ENCODE measurements at places on chromosomes 2 and 18.

DNA sequence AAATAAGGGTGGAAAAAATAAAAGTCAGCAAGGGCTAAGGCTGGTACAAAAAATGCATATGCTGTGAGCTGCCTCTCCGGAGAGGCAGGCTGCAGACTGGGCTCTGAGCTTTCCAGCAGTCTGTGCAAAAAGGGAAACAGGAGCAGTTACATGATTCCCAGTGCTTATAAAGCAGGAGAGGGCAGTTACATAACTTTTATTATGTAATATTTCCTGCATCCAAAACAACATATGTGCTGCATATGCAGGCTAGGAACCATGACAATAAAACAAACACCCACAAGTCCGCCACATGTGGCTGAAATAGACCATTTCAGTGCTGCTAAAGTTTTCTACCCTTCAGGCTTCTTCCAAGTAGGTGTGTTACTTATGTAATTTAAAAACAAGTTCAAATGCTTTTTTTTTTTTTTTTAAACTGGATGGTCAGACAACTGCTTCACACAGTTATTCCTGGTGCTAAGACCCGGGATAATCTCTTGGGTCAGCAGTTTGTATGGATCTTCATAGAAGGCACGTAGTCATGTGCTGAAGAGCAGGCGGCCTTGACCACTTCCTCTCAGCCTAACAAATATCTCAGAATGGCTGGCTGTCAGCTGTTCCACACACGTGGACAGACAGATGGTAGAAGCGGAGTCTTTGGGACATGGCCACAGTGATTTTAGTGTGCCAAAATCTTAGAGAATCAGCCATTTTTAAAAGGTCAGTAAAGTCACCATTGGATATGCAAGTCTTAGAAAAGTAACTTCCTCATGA is 43.5 kb downstream of the ARMC9 start:
- no peak for DNase-seq

- no peak for DNase-seq
These were observed 9.0 kb upstream of the RASGRP3 start for GRCh38 chr2:33467413-33467812.

DNA sequence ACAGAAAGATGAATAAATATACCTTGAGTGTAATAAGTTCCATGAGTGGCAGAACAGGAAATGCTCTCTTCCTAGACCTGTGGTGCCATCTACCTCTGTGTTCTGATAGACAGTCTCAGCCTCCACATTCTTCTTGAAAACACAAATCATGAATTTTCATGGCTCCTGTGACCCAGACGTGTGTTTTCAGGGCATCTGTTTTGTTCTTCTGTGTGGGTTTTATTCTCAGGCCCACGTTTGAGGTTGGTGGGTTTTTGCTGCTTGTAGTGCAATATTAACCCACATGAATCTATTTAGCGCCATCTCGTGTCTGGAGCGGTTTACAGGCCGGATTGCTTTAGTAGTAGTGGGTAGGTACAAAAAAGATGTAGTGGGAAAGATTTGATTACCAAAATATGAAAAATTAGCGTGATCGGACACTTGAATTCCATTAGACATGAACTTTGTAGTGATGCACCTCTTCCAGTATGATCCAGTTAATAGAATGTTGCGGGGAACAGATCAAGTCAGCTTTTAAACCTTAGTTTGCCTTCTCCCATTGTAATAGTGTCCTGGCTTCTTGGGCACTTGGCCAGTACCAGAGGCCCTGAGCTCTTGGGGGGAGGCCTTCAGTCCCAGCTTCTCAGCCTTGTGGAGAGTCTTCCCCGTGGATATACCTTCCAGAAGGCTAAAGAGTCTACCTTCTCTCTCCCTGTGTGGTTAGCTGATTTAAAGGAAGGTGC is 256.5 kb downstream of the TPGS2 start:
- DNase-seq: no peak

DNA sequence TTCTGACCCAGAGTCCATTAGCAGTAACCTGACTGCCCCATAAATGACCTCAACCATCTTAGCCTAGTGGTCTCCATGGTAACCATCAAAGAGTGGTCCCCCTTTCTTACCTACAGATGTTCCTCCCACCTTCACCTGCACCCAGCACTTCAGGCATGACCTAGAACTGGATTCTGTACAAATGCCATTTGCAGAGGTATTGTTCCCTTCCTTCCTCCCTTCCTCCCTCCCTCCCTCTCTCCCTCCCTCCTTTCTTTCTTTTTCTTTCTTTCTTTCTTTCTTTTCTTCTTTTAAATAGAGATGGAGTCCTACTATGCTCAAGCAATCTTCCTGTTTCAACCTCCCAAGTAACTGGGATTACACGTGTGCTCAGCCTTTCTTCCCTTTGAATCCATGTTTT is 114.6 kb upstream of the SLC1A4 start:
- DNase-seq: no peak
